Activated naive CD4-positive, alpha-beta T cell treated with anti-CD3 and anti-CD28 coated beads, Interleukin-2, amount 10 ng/mL, durations not matched to agents 5 hours and 36 hours (primary cell): ENCODE measurements at places on chromosomes 1 and 21. TPM values are rescaled to one million over a fixed set of nuclear protein-coding genes. Genes with fewer than 3 reads are reported as not detected.

Gene CHAF1B
- total RNA-seq: 17.1 TPM

Gene ADAM30
- not detected for total RNA-seq

Gene ZSWIM5
- total RNA-seq: 0.35 TPM

Gene MCOLN2
- 12.6 TPM for total RNA-seq

Gene UBE2U
- not detected for total RNA-seq

Gene ST6GALNAC5
- not detected for total RNA-seq

Gene FOXD3
- not detected for total RNA-seq

Gene NLRP3
- total RNA-seq: 4.1 TPM

Gene TEDDM1
- not detected for total RNA-seq

Gene GJA9
- not detected for total RNA-seq

Gene B3GALT2
- 0.40 TPM for total RNA-seq

Gene TEX50
- not detected for total RNA-seq
